ENCODE measurements at places on chromosomes 13 and 19.

- peak; percentile 96 for DNase-seq
Observed at GRCh38 chr19:48588670-48589401, 17.7 kb upstream of the SPACA4 start.

- DNase-seq, result no peak
Observed at GRCh38 chr13:41678848-41679247, 221.5 kb downstream of the RGCC start.

- DNase-seq, result no peak
Observed at GRCh38 chr13:102703726-102704035, 8.8 kb upstream of the METTL21C start.

DNA sequence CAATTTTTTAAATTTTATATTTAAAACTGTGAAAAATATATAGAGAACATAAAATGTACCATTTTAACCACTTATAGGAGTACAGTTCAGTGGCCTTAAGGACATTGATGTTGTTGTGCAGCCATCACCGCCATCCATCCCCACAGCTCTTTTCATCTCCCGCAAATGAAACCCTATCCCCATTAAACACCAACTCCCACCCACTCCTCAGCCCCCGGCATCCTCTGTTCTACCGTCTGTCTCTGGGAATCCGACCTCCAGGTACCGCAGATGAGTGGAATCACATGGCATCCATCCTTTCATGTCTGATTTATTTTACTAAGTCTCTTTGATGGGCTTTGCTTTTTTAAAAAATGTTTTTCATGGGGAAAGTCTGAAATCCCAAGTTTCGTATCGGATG lies 23.8 kb upstream of the SMIM17 start:
- no peak for DNase-seq

DNA sequence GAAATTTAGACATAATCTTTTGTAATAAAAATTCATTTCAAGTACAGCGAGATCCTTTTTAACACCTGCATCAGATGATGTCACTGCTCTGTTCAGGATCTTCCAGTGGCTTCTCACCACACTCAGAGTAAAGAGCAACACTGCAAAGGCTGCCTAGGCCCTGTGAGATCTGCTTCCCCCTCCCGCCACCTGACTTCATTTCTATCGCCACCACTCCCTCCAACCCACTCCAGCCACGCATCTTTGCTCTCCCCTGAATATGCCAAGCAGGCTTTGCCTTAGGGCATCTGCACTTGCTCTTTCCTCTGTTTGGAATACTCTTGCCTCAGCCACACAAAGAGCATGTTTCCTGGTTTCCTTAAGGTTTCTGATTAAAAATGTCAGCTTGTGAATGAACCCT lies 58.3 kb downstream of the MBNL2 start:
- DNase-seq, result no peak

DNA sequence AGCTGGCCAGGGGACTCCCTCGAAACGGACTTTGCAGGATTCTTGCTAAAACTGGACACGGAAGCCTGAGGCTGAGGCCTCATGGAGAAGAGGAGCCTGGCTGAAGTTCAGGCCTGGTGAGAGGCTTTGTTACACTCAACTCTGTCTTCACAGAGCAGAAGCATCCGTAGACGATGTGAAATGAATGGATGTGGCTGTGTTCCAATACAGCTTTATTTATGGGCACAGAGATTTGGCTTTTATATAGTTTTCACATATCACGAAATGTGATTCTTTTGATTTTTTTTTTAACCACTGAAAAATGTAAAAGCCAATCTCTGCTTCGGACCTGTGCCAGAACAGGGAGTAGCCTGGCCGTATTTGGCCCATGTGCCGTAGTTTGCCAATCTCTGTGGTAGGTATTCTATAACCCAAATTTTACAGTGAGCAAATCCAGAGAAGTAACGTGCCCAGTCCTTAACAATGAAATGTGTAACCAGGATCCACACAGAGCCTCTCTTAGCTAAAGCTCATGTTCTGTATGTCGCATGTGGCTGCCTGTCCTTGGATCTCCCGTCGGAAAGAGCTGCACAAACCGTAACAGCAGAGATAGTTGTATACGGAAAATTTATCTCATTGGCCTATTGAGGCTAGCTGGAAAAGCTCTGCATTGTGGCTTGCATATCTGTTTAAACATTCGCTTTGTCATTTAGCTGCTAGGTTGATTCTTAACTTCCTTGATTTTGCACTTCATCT lies 171.6 kb upstream of the RNF113B start:
- no peak for DNase-seq

GRCh38 chr13:20305587-20305986 lies 73.5 kb upstream of the GJB6 start:
- DNase-seq, result no peak

- no peak for DNase-seq
Observed at GRCh38 chr13:38419312-38419873, 69.7 kb downstream of the UFM1 start.

- DNase-seq, result no peak
Observed at GRCh38 chr13:95918860-95919259, 134.3 kb downstream of the UGGT2 start.

- DNase-seq, result no peak
Observed at GRCh38 chr19:45814851-45815480, at the start of gene RSPH6A. TSS of gene RSPH6A (minus strand) at chr19:45815308. CDS start at chr19:45815176, 132 bp downstream.

GRCh38 chr13:111941845-111942447 lies 125.0 kb upstream of the SOX1 start:
- no peak for DNase-seq

DNA sequence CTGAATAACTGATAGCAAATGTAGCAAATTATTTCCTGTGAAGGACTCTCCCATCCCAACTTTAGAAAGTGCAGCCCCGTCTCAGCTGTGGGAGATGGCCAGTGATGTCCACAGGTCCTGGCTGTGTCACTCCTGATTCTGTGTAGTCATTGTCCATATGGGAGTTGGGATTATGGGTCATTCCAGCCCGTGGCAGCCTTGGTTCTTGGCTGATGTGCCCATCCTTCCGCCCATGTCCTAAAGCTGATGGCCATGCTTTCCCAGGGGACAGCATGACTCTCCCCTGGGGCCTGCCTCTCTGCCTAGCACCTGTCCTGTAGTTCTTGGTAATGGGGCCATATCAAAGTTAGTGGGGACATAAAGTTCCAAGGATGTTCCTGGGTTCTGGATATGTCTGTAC lies 43.9 kb upstream of the C1QTNF9 start:
- DNase-seq, result no peak

GRCh38 chr19:30428092-30428680 lies 56.0 kb downstream of the ZNF536 start:
- DNase-seq, result no peak

- DNase-seq, result peak; percentile 80
Observed at GRCh38 chr19:10431254-10431942, 11.1 kb downstream of the PDE4A start.

- DNase-seq, result no peak
Observed at GRCh38 chr19:32404213-32404932, 1.2 kb upstream of the DPY19L3 start.

DNA sequence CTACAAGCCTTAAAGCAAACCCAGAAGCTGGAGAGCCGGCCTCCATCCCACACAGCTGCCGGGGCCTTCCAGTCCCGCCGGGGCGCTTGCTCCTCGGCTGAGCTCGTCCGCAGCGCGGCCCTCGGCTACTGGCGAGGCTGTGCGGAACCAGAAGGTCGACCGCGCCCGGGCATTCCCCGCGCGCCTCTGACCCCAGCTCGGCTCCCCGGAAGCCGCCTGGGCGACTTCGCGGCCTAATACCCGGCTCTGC lies 863 bp downstream of the ANKRD10 start:
- DNase-seq, result no peak

DNA sequence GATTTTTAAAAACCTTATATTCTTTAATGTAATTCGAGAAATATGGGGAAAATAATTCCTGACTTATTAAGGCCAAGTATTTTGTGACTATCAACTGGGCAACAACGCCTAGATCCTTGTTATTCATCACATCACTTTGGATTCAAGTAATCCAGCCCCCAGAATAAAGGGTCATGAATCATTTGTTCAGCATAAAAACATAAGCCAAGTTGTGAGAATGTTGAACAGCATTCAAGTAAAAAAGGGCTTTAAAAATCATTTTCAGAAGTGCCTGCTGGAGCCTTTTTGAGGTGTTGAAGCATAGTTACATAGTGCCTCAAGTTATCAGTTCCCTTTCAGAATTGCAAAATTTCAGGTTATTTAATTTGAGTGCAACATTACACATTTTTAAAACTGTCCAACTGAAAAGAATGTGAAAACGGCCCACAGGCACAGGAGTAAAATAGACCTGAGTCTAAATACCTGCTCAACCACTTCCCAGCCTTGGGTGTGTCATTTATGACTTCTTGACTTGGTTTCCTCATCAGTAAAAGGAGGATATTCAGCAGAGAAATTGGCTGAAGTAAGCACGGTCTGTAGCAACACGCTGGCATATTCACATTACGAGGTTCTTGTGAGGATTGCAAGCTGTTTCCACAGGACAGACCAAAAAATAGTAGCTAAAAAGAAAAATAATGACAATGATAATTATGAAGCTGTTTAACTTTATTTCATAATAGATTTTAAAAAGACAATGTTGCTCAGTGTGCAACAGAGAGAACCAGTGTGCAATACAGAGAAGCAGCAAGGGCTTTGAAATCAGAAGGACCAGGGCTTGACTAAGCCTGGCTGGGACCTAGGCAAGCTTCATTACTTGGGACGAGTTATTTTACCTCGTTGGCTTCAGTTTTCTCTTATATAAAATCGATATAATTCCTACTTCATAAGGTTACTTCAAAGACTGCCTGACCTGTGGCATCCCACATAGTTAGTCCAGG lies 56.6 kb downstream of the MBNL2 start:
- peak; percentile 32 for DNase-seq

DNA sequence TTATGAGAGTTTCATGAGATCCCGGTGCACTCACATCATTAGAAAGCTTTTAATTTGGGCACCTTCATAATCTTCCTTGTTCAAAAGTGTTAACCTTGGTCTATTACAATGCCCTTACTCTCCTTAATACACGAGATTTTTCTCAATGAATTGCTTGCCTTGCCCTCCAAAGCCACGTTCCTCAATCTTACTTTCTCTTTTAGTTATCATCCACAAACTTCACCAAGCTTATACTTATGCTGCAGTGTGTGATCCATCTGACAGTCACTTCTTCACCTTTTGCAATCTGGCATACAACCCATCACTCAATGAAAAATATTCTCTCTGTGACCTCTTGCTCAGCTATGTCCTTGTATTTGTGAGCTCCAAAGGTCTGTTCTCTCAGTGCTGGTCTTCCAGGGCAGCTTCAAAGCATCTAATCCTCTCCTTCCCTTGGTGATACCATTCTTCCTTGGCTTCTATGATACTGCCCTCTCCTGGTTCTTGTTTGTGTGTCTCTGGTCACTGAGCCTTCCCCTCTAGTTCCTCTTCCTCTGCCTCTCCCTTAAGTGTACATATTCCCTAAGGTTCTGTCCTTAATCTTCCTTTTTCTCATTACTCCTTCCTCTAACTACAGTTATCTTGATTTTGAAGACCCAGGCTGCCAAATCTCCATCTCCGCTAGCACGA lies 202.2 kb upstream of the STARD13 start:
- DNase-seq, result no peak

GRCh38 chr13:65677906-65678305 lies 1552.2 kb downstream of the PCDH9 start:
- DNase-seq, result no peak

DNA sequence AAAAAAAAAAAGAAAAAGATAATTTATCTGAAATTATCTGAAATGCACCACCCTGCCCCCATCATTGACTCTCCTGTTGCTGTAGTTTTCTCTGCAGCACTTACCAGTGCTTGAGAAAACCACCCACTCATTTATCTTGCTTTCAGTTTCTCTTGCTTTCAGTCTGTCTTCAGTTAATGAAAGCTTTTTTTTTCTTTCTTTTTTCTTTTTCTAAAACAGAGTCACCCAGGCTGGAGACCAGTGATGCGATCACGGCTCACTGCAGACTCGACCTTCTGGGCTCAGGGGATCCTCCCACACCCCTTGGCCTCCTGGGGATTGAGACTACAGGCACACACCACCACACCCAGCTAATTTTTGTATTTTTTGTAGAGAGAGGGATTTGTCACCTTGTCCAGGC lies 4.3 kb upstream of the ACP5 start:
- peak; percentile 59 for DNase-seq

- no peak for DNase-seq
Observed at GRCh38 chr19:53492153-53492552, 24.6 kb downstream of the ZNF813 start.

DNA sequence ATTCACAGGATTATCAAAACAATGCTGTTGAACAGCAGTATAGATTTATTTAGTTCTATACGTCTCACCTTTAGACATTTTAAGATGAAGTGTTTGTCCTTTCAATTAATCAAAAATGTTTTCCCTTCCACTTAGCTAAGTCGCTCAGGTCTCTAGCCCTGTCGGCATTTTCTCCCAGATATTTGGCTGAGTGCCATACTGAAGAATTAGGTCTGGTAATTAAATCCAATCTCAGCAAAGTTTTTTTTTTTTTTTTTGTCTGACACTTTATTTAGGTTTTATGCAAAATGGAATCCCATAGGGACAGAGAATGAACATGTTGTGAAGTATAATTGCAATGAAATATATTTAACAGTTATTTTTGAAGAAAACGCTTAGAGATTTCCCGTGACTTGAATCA lies 44.1 kb downstream of the RFC3 start:
- DNase-seq, result no peak

- DNase-seq, result no peak
Observed at GRCh38 chr19:21202865-21203494, 61.1 kb downstream of the ZNF431 start.

DNA sequence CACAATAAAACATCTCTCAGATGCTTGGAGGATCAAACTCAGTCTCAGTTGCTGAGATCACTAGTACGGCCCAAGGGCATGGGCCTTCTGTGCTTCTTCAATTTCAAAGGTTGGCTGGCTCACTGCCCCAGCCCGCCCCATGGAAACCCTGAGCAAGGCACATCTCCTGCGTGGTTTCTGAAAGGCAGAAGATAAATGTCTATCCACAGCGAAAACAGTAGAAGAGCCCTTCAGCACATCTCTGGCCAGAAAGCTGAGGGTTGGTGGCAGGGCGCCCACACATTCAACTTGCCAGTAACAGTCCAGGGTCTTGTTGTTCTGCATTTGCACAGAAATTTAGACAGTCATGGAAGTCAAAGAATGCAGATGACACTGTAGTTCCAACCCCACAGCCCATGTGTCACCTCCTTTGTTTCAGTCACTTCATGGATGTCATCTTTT lies 24.0 kb upstream of the KATNAL1 start:
- DNase-seq, result no peak

- DNase-seq, result no peak
Observed at GRCh38 chr13:113749507-113749906, 9.5 kb upstream of the TMEM255B start.

- no peak for DNase-seq
Observed at GRCh38 chr13:41059456-41060081, 1.7 kb upstream of the WBP4 start.

GRCh38 chr13:70432276-70432805 lies 324.1 kb upstream of the KLHL1 start:
- no peak for DNase-seq

DNA sequence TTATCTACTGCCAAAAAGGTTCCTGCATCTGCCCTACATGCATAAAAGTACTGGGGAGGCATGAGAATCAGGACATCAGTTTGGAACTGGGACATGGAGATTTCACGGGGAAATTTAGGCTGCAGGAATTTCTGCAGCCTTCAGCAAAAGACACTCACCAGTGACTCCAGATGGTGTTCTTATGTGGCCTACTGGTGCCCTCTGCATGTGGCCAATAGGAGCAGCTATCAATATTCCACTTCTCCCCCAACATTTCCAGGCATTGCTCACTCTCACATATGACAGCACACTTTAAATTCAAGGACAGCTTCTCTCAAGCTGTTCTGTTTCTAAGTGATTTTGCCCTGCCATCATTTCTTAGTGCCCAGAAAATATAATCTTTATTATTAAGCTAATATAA lies 570.5 kb upstream of the ARGLU1 start:
- no peak for DNase-seq

All from stimulated activated effector memory CD8-positive, alpha-beta T cell treated with anti-CD3 and anti-CD28 coated beads, Interleukin-12 subunit alpha, Interleukin-12 subunit beta, amount 100 ng/mL, for 72 hours (primary cell).